ENCODE measurements at places on chromosomes 16 and 17. TPM values are rescaled to one million over a fixed set of nuclear protein-coding genes. Genes with fewer than 3 reads are reported as not detected.

GRCh38 chr17:2517539-2517938 is 5.9 kb upstream of the METTL16 start:
- no peak overlapping the region for H3K27ac ChIP-seq
- H3K27me3 ChIP-seq: no peaks in the 10 kb centered on the region
- peaks cover 4% of the 10 kb centered on the region for H3K4me1 ChIP-seq
- no peak overlapping the region for H3K4me3 ChIP-seq

GRCh38 chr17:50928646-50929045 is 62.5 kb upstream of the TOB1 start:
- H3K36me3 ChIP-seq: no peaks in the 10 kb centered on the region
- H3K4me1 ChIP-seq: peaks cover 26% of the 10 kb centered on the region
- H3K27ac ChIP-seq: no peak overlapping the region

DNA sequence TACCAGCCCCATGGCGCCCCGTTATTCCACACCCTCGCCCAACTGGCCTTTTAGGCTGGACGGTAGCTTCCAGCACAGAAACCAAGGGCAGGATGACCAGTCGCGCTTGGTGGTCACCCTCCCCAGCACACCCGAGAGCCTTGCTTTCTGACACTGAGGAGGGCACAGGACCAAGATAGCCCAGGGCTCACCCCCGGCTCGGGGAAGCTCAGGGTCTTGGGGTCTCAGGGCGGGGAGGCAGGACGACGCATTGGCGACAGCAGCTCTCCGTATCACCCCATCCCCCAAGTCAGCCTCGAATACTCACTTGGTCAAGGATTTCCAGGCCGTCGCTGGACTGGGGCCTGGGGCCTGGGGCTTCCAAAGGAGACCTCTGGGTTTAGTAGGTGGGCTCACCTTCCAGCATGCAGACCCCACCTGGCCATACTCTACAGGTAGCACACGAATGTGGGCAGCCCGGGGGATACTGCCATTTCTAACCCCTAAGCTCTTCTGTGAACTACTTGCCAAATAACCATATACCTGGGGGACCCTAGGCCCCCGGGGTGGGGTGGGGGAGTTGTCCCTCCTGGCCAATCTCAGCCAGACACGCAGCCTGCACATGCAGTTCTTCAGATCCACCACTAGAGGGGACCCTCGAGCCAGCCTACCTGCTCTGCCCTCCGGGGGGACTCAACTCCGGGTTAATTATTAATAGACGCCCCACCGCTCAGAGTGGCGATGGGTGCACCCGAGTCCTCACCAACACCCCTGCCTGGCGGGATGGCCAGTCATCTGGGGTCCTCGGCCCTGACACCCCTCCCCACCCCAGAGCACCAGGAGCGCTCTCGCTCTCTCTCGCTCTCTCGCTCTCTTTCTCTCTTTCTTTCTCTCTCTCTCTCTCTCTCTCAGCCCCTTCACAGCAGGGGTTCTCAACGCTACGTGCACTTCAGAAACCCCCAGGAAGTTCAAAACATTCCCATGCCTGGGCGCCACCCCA is 30.0 kb downstream of the TBC1D16 start:
- H3K27ac ChIP-seq: peak overlapping the region; percentile 29
- H3K36me3 ChIP-seq: peaks cover 11% of the 10 kb centered on the region
- H3K4me3 ChIP-seq: peak overlapping the region; percentile 81
- H3K27me3 ChIP-seq: no peaks in the 10 kb centered on the region

DNA sequence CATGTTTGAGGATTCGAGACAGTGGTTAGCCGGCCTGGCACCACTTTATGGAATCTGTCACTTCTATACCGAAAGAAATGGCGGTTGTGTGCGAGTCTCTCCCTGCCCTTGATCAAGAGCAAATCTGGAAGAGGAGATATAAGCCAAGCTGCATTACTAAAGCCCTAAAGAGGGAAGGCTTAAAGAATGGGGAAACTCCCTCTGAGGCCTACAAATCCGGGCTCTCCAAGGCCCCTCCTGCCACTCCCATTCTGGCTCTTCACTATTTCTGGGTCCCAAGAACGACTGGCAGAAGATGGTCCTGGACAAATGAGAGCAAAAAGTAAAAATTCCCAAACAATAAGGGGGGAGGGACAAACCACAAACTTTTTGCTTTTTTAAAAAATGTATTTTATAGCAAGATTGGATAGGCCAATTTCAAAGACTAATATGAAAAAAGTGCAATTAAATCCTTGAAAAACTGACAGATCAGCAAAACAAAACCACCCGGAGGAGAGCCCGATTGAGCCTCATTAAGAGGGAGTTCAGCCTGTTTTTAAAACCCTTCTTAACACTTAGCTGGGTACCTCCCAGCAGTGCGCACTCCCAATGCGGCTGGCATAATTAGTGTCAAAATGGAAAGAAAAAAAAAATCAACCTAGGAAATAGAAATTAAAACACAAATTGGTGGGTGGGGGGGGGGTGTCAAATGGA is 193.5 kb downstream of the ZFHX3 start:
- no peaks in the 10 kb centered on the region for H3K36me3 ChIP-seq
- H3K4me3 ChIP-seq: no peak overlapping the region
- no peak for DNase-seq
- H3K4me1 ChIP-seq: peaks cover 17% of the 10 kb centered on the region
- H3K27ac ChIP-seq: no peak overlapping the region

GRCh38 chr17:36142806-36143205 is 33.6 kb downstream of the TBC1D3B start:
- no peaks in the 10 kb centered on the region for H3K36me3 ChIP-seq
- no peaks in the 10 kb centered on the region for H3K27me3 ChIP-seq
- H3K4me3 ChIP-seq: no peak overlapping the region
- no peak for DNase-seq
- H3K27ac ChIP-seq: no peak overlapping the region

DNA sequence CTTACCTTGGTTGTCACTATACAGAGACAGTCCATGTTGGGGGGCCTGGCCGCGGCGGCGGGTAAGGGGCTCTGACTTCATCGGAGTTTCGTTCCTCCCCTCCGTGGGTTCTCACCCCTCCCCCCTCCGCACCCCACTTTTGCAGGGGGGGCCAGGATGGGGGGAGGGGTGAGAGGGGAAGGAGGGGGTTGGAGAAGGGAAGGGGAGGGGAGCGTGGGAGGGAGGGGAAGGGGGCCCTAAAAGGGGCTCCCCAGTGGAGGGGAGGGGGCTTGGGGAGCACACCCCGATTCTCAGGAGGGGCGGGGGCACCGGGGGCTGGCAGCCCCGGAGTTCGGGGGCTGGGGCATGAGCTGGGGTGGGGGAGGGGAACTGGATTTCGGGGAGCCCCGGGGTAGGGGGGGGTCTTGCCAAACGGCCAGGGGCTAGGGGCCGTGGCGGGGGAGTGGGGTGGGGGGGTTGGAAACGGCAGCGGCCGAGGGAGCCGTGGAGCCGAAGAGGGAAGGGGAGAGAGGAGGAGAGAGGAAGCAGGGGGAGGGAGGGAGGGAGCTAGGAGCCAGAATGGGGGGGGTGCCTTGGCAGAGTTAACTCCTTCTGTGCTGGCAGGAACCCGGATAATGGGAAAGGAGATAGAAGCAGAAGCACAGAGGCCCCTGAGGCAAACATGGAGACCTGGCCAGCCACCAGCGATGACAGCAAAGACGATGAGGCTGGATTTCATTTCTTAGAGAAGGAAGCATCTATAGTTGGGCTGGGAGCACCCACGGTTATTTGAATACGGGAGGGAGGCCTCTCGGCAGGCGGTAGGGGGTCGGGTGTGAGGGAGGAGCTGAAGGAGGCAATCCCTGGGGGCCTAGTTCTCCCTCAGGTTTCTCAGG is 2.3 kb downstream of the DLG4 start:
- DNase-seq: no peak
- no peaks in the 10 kb centered on the region for H3K36me3 ChIP-seq
- H3K4me1 ChIP-seq: peaks cover 57% of the 10 kb centered on the region
- H3K27me3 ChIP-seq: peaks cover 4% of the 10 kb centered on the region

DNA sequence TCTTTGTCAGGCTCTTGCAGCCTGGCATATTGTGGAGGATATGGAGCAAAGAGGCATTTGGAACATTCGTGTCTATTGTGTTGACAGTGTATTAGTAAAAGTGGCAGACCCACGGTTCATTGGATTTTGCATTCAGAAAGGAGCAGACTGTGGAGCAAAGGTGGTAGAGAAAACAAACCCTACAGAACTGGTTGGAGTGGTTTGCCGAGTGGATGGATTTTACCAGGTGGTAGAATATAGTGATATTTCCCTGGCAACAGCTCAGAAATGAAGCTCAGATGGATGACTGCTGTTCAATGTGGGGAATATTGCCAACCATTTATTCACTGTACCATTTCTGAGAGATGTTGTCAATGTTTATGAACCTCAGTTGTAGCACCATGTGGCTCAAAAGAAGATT is 44.5 kb downstream of the EFCAB13 start:
- peaks cover 8% of the 10 kb centered on the region for H3K36me3 ChIP-seq
- no peak overlapping the region for H3K4me3 ChIP-seq
- DNase-seq: no peak
- no peak overlapping the region for H3K27ac ChIP-seq

- H3K27me3 ChIP-seq: peaks cover 32% of the 10 kb centered on the region
- no peak for DNase-seq
- H3K36me3 ChIP-seq: peaks cover 9% of the 10 kb centered on the region
- peaks cover 12% of the 10 kb centered on the region for H3K4me1 ChIP-seq
- no peak overlapping the region for H3K4me3 ChIP-seq
- no peak overlapping the region for H3K27ac ChIP-seq
Observed at GRCh38 chr16:88539261-88539651, 30.9 kb upstream of the ZC3H18 start.

DNA sequence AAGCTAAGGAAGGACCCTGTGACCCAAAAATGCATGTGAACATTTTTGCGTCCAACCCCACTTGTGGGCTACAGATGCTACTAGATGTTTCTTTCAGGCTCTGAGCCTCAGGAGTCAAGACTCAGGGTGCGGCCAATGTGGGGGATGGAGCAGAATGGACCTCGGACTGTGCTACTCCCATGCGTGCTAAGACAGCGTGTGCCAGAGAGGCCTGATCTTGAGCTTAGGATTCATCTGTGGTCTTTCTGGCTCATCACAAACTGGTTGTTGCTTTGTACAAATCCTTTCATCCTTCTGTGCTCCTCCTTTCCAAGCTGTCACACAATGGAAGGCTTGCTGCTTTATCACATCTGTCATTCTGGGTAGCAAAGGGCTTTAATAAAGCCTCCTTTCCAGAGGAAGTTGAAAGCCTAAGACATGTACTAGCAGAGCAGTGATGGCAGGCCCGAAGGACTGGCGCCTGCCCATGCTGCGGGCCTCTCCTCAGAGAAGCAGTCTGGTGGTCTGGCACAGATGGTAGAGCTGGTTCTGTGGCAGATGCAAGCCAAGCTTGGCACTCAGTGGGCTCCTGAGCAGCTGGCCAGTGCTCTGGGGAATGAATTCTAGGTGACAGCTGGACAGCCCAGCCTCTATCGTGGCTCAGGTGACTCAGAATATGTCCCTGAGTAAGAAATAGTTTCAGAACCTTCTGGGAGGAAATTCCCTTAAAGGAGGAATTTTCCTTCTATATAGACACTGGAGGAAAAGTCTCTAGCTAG is 27.8 kb downstream of the COG4 start:
- H3K27me3 ChIP-seq: no peaks in the 10 kb centered on the region
- no peak overlapping the region for H3K27ac ChIP-seq
- no peak overlapping the region for H3K4me3 ChIP-seq
- DNase-seq: no peak
- H3K36me3 ChIP-seq: peaks cover 32% of the 10 kb centered on the region

DNA sequence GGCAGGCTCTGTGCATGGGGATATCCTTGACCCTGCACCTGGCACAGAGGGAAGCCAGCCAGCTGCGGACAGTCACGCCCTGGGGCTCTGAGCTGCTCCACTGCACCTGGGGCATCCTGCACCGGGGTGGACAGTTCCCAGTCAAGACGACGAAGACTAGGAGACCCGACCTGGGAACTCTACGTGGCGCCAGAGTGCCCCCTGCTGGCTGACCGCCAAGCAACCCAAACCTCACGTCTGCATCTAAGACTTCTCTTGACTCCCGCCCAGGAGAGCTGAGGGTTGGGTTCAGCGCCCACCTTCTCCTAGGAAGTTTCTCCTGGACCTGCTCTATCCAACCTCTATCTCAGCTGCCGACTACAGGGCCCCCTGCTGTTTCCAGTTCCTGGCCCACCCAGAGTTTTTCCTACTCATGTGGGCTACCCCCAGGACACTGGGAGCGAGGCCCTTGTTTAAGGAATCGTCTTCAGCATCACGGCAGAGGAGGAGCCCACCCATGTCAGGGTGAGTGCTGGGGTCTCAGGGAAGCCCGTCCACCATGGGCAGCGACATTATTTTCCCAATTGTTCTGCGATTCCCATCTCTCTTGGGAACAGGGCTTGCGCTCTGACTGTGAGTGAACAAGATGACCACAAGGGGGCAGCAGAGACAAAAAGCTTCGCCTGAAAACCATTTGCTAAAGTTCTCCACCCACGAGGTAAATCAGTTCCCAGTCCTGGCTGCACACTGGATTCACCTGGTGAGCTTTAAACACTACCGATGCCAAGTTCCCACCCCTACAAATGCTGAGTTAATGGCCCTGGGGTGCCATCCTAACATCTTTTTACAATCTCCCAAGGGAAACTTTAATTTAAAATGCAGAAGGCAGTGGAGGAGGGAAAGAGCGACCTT is 29.3 kb downstream of the TLE7 start:
- peaks cover 8% of the 10 kb centered on the region for H3K4me1 ChIP-seq
- H3K4me3 ChIP-seq: peak overlapping the region; percentile 70
- peaks cover 7% of the 10 kb centered on the region for H3K27me3 ChIP-seq
- H3K36me3 ChIP-seq: no peaks in the 10 kb centered on the region
- DNase-seq: peak; percentile 87

GRCh38 chr17:75778861-75779249 is 5.8 kb upstream of the UNK start:
- peaks cover 4% of the 10 kb centered on the region for H3K27me3 ChIP-seq
- peak overlapping the region; percentile 94 for H3K4me3 ChIP-seq
- peaks cover 44% of the 10 kb centered on the region for H3K4me1 ChIP-seq
- DNase-seq: peak; percentile 75

- peaks cover 12% of the 10 kb centered on the region for H3K36me3 ChIP-seq
- no peak overlapping the region for H3K4me3 ChIP-seq
- no peak overlapping the region for H3K27ac ChIP-seq
- peaks cover 11% of the 10 kb centered on the region for H3K4me1 ChIP-seq
Observed at GRCh38 chr16:48537275-48537674, 72.7 kb downstream of the N4BP1 start.

DNA sequence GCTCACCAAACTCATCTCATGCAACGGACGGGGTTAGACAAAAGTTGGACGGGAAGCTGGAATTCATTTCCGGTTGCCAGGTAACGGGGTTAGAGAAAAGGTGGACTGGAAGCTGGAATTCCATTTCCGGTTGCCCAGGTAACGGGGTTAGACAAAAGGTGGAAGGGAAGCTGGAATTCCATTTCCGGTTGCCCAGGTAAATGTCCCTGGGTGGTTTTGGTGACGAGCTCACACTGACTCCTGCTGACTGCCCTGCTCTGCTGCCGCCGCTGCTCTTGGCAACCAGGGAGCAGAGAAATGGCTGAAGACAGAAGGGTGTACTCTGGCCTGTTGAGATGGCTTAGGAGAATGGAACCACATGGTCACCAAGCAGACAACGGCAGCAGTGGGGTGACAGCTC is 170.3 kb upstream of the RPH3AL start:
- peak; percentile 43 for DNase-seq
- peaks cover 27% of the 10 kb centered on the region for H3K36me3 ChIP-seq
- no peaks in the 10 kb centered on the region for H3K27me3 ChIP-seq

Gene C16orf86
- total RNA-seq: 4.9 TPM

Gene FBXW10B
- total RNA-seq: 0.33 TPM

Measured in WTC11 (cell line).